Mammary epithelial cell (primary cell): ENCODE measurements at places on chromosomes 3 and 15. TPM values are rescaled to one million over a fixed set of nuclear protein-coding genes. Genes with fewer than 3 reads are reported as not detected.

The CACNA1D gene
- total RNA-seq: 2.3 TPM

The NMNAT3 gene
- 3.2 TPM for total RNA-seq

The CD200 gene
- 9.8 and 13.0 TPM in 2 replicates for total RNA-seq

The STAC gene
- total RNA-seq: 25.3 TPM

The TAGLN3 gene
- total RNA-seq: 2.8 and 5.3 TPM in 2 replicates

The DNAH12 gene
- total RNA-seq: under 0.01 TPM

The BTLA gene
- not detected for total RNA-seq

The CHRNA3 gene
- not detected for total RNA-seq

The EPB42 gene
- not detected for total RNA-seq

The ZNF654 gene
- 20.3 TPM for total RNA-seq

The UBA7 gene
- 5.2 and 9.1 TPM in 2 replicates for total RNA-seq
